ENCODE measurements at places on chromosomes 1 and 21. TPM values are rescaled to one million over a fixed set of nuclear protein-coding genes. Genes with fewer than 3 reads are reported as not detected.

GRCh38 chr1:233386336-233386735 lies 58.8 kb downstream of the MAP3K21 start:
- no peak overlapping the region for H3K4me3 ChIP-seq
- DNase-seq = no peak
- H3K27me3 ChIP-seq = no peaks in the 10 kb centered on the region
- no peaks in the 10 kb centered on the region for H3K36me3 ChIP-seq
- no peaks in the 10 kb centered on the region for H3K4me1 ChIP-seq

- no peaks in the 10 kb centered on the region for H3K4me1 ChIP-seq
- H3K36me3 ChIP-seq = no peaks in the 10 kb centered on the region
- H3K27ac ChIP-seq = no peak overlapping the region
- H3K27me3 ChIP-seq = no peaks in the 10 kb centered on the region
- no peak for DNase-seq
Measured at GRCh38 chr1:6037338-6037762, 8.3 kb upstream of the KCNAB2 start.

SMG7 gene
- 37.3 TPM for total RNA-seq

DNA sequence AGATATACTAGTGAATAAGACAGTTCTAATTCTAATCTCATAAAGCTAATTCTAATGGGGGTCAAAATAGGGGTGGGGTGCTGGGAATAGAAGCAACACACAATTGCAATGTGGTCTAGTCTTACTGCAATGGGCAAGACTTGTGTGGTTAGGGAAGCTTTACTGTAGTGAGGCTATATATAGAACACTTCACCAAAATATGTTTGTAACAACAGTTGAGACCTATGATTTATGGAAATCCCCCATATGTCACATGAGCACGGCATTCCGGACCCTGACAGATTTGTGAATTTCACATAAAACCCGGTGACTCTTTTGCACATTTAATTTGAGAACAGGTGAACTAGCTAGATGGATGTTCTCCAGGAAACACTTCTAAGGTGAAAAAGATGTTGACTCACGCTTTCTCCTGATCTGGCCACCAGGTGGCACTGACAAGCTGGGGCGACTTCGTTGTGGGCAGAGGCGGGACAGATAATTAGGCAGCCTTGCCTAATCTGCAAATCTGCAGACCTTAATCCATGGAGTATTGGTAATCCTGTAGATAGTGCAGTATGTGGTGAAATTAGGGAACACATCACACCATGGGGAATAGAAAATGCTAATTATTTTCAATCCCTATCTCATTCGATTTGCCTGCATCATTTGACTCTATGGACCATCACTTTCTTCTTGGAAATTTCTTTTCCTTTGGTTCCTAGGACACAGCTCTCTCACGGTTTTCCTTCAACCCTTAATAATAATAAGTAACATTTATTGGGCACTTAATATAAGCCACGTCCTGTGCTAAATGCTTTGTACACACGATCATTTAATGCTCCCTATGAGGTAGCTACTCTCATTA lies 37.7 kb downstream of the KIAA0040 start:
- H3K4me3 ChIP-seq = no peak overlapping the region
- DNase-seq = peak; percentile 76
- H3K27ac ChIP-seq = no peak overlapping the region
- H3K4me1 ChIP-seq = no peaks in the 10 kb centered on the region

GRCh38 chr21:38861056-38861455 lies 55.3 kb downstream of the ETS2 start:
- DNase-seq = peak; percentile 70
- no peaks in the 10 kb centered on the region for H3K27me3 ChIP-seq

CHIA gene
- total RNA-seq = not detected

- H3K27ac ChIP-seq = no peak overlapping the region
- H3K4me3 ChIP-seq = no peak overlapping the region
- H3K36me3 ChIP-seq = no peaks in the 10 kb centered on the region
Measured at GRCh38 chr1:219227360-219228057, 53.8 kb downstream of the LYPLAL1 start.

DNA sequence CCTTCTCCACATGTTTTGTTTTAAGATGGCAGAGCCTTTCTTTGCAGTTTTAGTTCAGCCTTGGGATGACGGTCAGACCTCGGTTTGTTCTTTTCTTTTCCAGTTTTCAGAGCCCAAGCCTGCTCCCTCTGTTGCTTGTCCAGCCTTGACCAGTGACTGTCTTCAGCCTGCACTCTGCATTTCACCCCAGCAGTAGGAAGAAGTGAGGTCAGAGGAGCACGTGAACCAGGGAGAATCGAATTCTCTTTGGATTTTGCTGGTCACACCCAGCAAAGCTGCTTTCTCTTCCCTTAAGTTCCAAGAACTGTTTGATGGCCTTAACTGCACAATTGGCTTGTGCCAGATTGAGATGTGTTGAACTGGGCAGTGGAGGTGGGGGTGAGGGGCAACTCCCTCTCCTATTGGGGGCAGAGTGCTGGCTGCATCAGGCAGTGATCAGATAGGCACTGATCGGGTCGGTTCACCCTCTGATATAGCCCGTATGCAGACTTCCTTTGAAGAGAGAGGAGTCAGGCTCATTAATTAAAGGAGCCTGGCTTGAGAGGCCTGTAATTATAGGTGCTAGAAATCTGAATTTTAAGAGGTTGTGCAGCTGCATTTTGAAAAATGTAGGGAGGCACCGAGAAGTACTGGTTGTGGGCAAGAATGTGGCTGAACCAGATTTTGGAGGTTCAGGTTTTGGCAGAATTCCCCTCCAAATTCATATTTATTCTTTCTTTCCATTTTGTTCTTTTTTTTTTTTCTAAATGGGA lies 42.4 kb downstream of the PEX14 start:
- H3K36me3 ChIP-seq = no peaks in the 10 kb centered on the region
- DNase-seq = no peak
- no peak overlapping the region for H3K27ac ChIP-seq
- H3K4me3 ChIP-seq = no peak overlapping the region
- H3K27me3 ChIP-seq = no peaks in the 10 kb centered on the region
- H3K4me1 ChIP-seq = peaks cover 5% of the 10 kb centered on the region

- no peaks in the 10 kb centered on the region for H3K27me3 ChIP-seq
- no peaks in the 10 kb centered on the region for H3K4me1 ChIP-seq
- no peaks in the 10 kb centered on the region for H3K36me3 ChIP-seq
- DNase-seq = no peak
- H3K27ac ChIP-seq = no peak overlapping the region
- H3K4me3 ChIP-seq = no peak overlapping the region
Measured at GRCh38 chr1:4836574-4836973, 182.2 kb downstream of the AJAP1 start.

- no peak overlapping the region for H3K27ac ChIP-seq
- H3K36me3 ChIP-seq = peaks cover 19% of the 10 kb centered on the region
- no peaks in the 10 kb centered on the region for H3K4me1 ChIP-seq
Measured at GRCh38 chr1:113592230-113592629, 167.1 kb downstream of the PHTF1 start.

DNA sequence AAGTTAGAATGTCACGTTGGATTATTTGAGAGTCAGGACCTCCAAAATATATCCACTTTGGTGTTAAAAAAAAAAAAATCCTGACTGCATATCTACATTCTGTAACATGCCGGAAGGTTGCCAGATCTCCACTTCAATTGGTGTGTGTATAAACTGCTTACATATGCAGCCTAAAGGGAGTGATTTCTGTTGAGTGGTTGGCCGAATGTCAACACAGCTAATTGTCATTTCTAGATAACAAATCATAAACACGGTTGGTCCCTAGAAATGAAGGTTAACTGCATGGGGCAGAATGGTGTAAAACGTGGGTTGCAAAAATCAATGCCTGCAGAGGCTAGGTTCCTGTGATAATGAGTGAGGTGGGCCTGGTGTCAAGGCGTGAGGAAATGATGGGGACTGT lies 15.0 kb upstream of the ROR1 start:
- no peaks in the 10 kb centered on the region for H3K36me3 ChIP-seq
- H3K27ac ChIP-seq = no peak overlapping the region
- no peak for DNase-seq
- H3K27me3 ChIP-seq = no peaks in the 10 kb centered on the region
- no peak overlapping the region for H3K4me3 ChIP-seq

- peak overlapping the region; percentile 27 for H3K4me3 ChIP-seq
- H3K4me1 ChIP-seq = peaks cover 49% of the 10 kb centered on the region
- no peaks in the 10 kb centered on the region for H3K27me3 ChIP-seq
- H3K36me3 ChIP-seq = no peaks in the 10 kb centered on the region
- H3K27ac ChIP-seq = peak overlapping the region; percentile 90
- DNase-seq = peak; percentile 85
Measured at GRCh38 chr1:111592389-111593361, 26.9 kb upstream of the RAP1A start.

LEFTY1 gene
- total RNA-seq = 0.30 TPM

PFKFB2 gene
- 45.3 TPM for total RNA-seq

TSPEAR gene
- total RNA-seq = 1.3 TPM

TFF1 gene
- total RNA-seq = not detected

HECTD3 gene
- total RNA-seq = 18.3 TPM

GRCh38 chr1:31924839-31925238 lies 13.3 kb downstream of the PTP4A2 start:
- H3K4me3 ChIP-seq = no peak overlapping the region
- H3K27ac ChIP-seq = no peak overlapping the region
- H3K4me1 ChIP-seq = peaks cover 24% of the 10 kb centered on the region
- no peaks in the 10 kb centered on the region for H3K36me3 ChIP-seq
- DNase-seq = no peak

- no peaks in the 10 kb centered on the region for H3K36me3 ChIP-seq
- H3K27me3 ChIP-seq = no peaks in the 10 kb centered on the region
- no peak for DNase-seq
- no peak overlapping the region for H3K27ac ChIP-seq
- H3K4me1 ChIP-seq = no peaks in the 10 kb centered on the region
Measured at GRCh38 chr1:160365325-160365724, 1.5 kb upstream of the NHLH1 start.

DNA sequence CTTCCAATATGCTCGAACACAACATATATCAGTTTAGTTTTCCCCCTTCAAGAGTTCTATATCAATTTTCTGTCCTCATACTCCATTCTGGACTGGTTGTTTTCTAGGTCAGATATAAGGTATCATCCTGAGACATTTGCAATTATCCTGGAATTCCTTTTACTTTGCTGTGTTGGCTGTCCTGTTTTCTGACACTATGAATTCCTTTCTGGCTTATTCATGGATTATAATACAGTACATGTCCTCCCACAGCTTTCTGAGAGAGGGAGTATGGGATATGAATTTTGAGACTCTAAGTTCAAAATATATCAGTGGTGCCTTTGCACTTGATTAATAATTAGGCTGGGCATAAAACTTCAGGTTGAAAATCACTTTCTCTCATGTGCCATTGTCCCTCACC lies 11.9 kb downstream of the PHTF1 start:
- H3K4me1 ChIP-seq = no peaks in the 10 kb centered on the region
- no peak overlapping the region for H3K4me3 ChIP-seq
- H3K27ac ChIP-seq = no peak overlapping the region
- no peaks in the 10 kb centered on the region for H3K36me3 ChIP-seq
- DNase-seq = no peak
- H3K27me3 ChIP-seq = no peaks in the 10 kb centered on the region

- no peak overlapping the region for H3K27ac ChIP-seq
- H3K36me3 ChIP-seq = no peaks in the 10 kb centered on the region
- peak; percentile 16 for DNase-seq
Measured at GRCh38 chr21:17185674-17186073, 327.2 kb upstream of the CXADR start.

GRCh38 chr1:229253151-229253974 lies 17.5 kb upstream of the RAB4A start:
- H3K4me1 ChIP-seq = no peaks in the 10 kb centered on the region
- no peak overlapping the region for H3K27ac ChIP-seq
- no peaks in the 10 kb centered on the region for H3K36me3 ChIP-seq
- no peaks in the 10 kb centered on the region for H3K27me3 ChIP-seq

FCRL5 gene
- total RNA-seq = not detected

GRCh38 chr1:107358619-107359327 lies 217.9 kb downstream of the NTNG1 start:
- no peaks in the 10 kb centered on the region for H3K27me3 ChIP-seq
- H3K4me3 ChIP-seq = no peak overlapping the region
- no peaks in the 10 kb centered on the region for H3K4me1 ChIP-seq
- no peak for DNase-seq
- no peaks in the 10 kb centered on the region for H3K36me3 ChIP-seq

KRTAP7-1 gene
- total RNA-seq = not detected

GRCh38 chr1:100045206-100045605 lies 75.4 kb downstream of the SLC35A3 start:
- DNase-seq = no peak
- no peak overlapping the region for H3K4me3 ChIP-seq
- H3K27ac ChIP-seq = no peak overlapping the region
- H3K27me3 ChIP-seq = no peaks in the 10 kb centered on the region
- peaks cover 25% of the 10 kb centered on the region for H3K4me1 ChIP-seq
- H3K36me3 ChIP-seq = no peaks in the 10 kb centered on the region

DNA sequence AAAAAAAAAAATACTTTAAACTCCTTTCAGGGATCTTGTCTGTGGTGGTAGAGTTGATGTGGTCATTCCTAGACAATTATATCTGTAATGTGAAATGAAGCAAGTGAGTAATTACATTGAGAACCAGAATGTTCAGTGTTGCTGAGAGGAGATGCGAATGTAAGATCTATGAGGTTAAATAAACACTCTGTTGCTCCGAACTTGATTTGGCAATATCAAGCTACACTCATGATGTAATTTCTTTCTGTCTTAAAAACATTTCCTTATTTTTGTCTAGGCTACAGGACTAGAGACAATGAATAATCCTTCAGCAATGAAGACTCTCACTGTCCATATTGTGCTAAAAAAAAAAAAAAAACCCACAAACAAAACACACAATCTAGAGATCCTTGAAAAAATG lies 63.1 kb upstream of the IGSF5 start:
- no peak overlapping the region for H3K27ac ChIP-seq
- no peak overlapping the region for H3K4me3 ChIP-seq
- no peaks in the 10 kb centered on the region for H3K27me3 ChIP-seq
- no peak for DNase-seq
- H3K36me3 ChIP-seq = no peaks in the 10 kb centered on the region
- no peaks in the 10 kb centered on the region for H3K4me1 ChIP-seq

DNA sequence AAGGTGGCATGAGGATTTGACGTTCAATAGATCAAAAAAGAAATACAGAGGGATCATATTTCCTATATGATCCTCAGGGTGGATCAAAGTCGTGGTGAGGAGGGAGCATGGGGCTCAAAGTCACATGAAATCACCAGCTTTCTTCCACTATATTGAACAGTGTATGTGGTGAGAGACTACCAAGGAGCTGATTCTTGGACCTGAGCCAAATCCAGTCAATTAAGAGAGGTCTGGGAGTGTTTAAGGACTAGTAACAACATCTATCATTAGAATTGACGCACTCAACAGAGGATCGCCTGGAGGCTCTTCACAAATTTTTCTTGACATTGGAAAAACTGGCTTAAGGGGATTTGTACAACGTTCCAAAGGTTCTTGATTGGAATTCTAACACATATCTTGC lies 267.7 kb upstream of the PROX1 start:
- no peak overlapping the region for H3K27ac ChIP-seq
- H3K4me1 ChIP-seq = no peaks in the 10 kb centered on the region
- no peak overlapping the region for H3K4me3 ChIP-seq
- no peaks in the 10 kb centered on the region for H3K36me3 ChIP-seq

GRCh38 chr21:45000637-45001133 lies 60.9 kb downstream of the SLX9 start:
- H3K27ac ChIP-seq = no peak overlapping the region
- no peak overlapping the region for H3K4me3 ChIP-seq
- peaks cover 9% of the 10 kb centered on the region for H3K4me1 ChIP-seq

CELA2B gene
- not detected for total RNA-seq

Data from heart right ventricle (tissue), 16 donors.